Karpas-422 (cell line): ENCODE measurements at places on chromosomes 11 and 22. TPM values are rescaled to one million over a fixed set of nuclear protein-coding genes. Genes with fewer than 3 reads are reported as not detected.

DDT gene
- 372 and 428 TPM in 2 replicates for total RNA-seq

BEST1 gene
- 1.7 and 1.9 TPM in 2 replicates for total RNA-seq

TEX12 gene
- total RNA-seq: not detected in 2 replicates

FGF3 gene
- not detected in 2 replicates for total RNA-seq

OR9Q1 gene
- total RNA-seq: not detected in 2 replicates

BARX2 gene
- total RNA-seq: not detected in 2 replicates

C11orf91 gene
- total RNA-seq: not detected in 2 replicates

KBTBD3 gene
- 7.6 and 13.2 TPM in 2 replicates for total RNA-seq

NOL12 gene
- 12.3 and 48.1 TPM in 2 replicates for total RNA-seq

OR8G5 gene
- not detected in 2 replicates for total RNA-seq

SERHL2 gene
- 3.2 and 3.7 TPM in 2 replicates for total RNA-seq

CCDC89 gene
- total RNA-seq: 0.37 and 0.40 TPM in 2 replicates

OR56A1 gene
- total RNA-seq: not detected in 2 replicates

TMEM109 gene
- total RNA-seq: 42.3 and 44.4 TPM in 2 replicates

MCM5 gene
- 83.7 and 97.4 TPM in 2 replicates for total RNA-seq

CSNK2A3 gene
- total RNA-seq: 0.56 and 0.69 TPM in 2 replicates

TUG1 gene
- 37.4 and 97.4 TPM in 2 replicates for total RNA-seq

GRCh38 chr11:76891285-76891684, 30.6 kb downstream of the ACER3 start:
- DNase-seq: no peak

GRCh38 chr11:10444725-10445315, 10.2 kb upstream of the AMPD3 start:
- DNase-seq: peak; percentile 41

- DNase-seq: peak; percentile 76
These were observed 7.4 kb upstream of the PMM1 start for GRCh38 chr22:41596776-41597634.

GRCh38 chr11:69362315-69362714, 68.4 kb downstream of the MYEOV start:
- DNase-seq: no peak

GRCh38 chr22:17569971-17570511, 6.7 kb downstream of the SLC25A18 start:
- no peak for DNase-seq

DNA sequence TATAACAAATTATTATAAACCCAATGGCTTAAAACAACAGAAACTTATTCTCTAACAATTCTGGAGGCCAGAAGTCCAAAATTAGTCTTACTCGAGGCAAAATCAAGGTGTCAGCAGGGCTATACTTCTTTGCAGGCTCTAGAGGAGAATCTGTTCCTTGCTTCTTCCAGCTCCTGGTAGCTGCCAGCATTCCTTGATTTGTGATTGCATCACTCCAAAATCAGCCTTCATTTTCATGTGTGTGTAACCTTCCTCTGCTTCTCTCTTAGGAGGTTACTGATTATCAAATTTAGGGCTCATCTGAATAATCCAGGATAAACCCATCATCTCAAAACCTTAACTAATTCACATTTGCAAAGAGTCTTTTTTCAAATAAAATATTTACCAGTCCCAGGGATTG, 23.6 kb downstream of the GALNT18 start:
- no peak for DNase-seq

DNA sequence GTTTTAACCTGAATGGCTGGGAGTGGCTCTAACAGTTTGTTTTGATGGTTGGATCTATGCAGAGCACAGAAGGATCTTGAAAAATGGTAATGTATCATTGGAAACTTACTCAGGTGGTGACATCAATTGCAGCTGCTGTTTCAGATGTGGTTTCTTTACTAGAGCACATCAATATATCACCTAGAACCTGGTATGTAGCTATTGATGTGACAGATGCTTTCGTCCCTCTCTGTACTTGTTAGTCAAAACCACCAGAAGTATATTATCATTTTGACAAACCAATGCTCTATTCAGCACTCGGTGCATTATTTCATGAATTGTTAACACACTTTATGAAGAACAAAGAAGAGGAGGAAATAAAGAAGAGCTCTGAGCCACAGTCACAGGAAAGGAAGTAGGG, 26.6 kb upstream of the SCN3B start:
- no peak for DNase-seq

DNA sequence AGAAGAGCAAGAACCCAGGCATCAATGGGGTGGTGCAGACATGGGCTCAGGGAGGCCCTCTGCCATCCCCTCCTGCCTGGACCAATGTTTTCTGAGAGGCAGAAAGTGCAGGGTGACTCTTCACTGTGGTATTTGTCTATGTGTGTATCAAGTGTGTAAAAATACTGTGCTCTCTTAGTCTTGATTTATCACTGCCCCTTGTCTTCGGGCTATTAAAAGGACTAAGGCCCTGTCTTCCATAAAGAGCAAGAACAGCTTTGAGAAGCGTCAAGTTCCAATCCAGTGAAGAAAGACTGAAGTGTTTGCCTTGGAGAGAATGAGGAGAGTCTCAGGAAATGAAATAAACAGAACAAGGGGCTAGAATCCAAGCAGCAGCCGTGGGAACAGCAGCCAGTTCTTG, 14.4 kb downstream of the PRSS23 start:
- DNase-seq: no peak

DNA sequence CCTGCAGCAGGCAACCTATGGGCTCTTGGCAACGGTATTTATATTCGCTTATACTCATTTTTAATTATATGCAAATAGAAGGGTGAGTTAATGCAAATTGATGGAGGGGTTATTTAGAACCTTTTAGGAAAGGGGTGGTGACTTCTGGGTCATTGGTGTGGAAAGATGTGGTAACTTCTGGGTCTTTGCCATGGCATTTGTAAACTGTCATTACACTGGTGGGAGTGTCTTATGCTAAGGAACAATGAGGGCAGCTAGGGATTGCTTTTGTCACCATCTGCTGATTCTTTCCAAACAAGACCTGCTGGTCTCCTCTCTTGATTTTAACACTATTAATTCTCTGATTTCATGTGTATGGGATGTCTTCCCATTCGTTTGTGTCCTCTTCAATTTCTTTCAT, 11.7 kb upstream of the KAT5 start:
- peak; percentile 65 for DNase-seq

DNA sequence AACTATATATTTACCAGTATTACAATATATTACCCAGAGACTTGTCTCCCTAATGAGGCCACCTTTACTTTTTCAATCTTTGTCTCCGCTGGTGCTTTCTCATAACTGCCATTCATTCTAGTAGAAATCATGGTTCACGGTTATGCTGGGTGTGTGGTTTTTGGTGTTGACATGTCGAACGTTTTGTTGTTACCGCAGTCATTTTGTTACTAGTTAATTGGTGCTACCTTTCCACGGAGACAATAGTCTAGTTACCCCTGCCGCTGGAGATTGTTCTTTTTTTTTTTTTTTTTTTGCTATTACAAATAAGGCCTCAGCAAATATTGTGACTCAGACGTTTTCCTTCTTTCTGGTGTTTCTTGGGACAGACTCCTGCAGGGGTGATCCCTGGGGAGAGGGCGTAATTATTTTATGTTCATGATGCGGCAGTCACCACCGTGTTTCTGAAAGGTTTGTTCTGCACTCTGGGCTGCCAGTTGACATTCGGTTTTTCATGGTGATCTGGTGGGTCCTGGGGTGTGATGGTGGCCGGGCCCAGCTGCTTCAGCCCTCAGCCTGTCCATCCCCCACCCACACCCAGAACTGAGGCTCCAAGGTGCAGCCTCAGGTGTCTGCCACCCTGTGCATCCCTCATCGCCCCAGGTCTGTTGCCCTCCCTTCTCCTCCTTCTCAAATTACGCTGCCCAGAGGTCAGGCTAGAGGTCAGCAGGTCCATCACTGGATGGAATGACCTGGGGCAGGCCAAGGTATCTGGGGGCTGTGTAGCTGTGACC, 28.6 kb downstream of the LRP5 start:
- DNase-seq: no peak

GRCh38 chr11:61058583-61059259, 43.6 kb upstream of the CD5 start:
- DNase-seq: no peak

DNA sequence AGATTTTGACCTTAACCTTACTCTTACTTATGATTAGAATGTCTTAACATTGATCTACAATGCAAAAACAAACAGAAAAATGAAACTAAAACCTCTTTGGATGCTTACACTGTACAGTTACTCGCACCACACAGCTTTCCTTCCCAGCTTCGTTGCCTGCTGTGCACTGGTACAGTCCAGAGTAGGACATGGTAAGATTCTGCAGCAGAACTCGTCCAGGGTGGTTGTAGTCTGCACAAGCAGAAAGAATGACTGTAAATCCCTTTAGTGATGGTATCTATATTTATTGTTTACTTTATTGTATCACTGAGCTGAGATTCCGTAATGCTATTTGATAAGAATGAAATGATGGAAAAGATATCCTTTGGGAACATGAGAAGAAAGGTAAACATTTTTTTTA, 21.0 kb upstream of the HSPA8 start:
- no peak for DNase-seq

DNA sequence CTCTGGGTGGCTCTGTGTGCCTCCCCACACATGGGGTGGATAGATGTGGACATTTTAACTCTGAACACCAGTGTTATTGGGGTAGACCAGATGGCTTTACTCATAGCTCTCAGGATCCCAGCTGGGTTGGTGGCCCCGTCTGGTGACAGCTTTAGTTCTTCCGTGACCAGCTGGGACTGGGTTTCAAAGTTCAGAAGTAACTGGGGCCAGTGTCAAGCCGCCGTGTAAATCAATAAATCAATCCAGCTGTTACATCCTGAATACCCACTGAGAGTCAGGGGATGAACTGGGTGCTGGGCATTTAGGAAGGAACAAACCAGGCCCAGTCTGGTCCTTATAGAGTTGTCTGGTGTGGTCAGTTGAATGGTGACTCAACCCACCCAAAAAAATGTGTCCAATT, 269.4 kb downstream of the CTTN start:
- DNase-seq: no peak

GRCh38 chr22:39207141-39208012, 37.4 kb downstream of the PDGFB start:
- no peak for DNase-seq

DNA sequence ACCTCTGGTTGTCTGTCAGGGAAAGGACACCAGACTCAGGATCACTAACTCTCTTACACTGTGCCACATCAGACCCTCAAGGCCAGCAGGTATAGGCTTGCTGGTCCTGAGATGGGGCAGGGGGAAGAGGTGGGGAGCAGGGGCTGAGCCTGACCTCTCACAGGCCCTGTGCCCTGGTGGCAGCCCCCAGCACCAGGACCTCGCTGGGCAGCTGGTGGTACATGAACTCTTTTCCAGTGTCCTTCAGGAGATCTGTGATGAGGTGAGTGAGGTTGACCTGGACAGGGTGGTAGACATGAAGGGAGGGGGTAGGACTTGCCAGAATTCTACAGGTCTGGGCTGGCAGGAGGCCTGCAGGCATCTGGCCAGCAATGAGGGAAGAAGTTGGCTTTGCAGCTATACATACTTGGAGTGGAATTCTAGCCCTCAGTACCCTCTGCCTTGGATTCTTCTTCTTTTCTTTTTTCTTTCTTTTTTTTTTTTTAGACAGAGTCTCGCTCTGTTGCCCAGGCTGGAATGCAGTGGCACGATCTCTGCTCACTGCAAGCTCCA, 1.4 kb downstream of the NUDT22 start:
- DNase-seq: no peak

- no peak for DNase-seq
These were observed 311.6 kb downstream of the AASDHPPT start for GRCh38 chr11:106389101-106389500.

DNA sequence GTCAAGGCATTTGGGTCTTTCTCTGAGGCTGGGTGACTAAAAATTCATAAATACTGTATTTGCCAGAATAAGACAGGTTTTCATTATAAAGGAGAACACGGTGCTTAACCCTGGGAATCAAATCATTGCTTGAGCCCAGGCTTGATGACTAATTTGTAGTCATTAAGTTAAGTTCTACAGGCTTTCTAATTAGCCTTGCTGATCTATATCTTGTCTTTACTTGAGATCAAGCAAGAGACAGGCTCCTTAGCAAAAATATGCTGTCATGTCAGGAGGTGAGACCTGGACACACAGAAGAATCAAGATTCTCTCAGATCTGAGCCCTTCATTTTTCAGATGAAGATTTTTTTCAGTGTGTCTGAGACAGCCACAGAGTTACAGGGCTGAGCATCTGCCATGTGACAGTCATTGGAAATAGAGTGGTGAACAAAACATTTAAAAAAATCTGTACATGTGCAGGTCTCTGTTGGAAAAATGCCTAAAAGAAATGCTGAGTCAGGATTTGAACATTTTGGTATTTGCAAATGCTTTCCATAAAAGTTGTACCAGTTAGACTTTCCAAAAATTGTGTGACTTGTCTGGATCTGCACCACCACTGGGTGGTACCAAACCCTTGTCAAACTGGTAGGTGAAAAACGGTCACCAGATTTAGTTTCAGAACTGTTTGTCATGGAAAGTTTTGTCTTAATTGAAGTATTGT, 14.6 kb downstream of the ACAT1 start:
- DNase-seq: peak; percentile 84

DNA sequence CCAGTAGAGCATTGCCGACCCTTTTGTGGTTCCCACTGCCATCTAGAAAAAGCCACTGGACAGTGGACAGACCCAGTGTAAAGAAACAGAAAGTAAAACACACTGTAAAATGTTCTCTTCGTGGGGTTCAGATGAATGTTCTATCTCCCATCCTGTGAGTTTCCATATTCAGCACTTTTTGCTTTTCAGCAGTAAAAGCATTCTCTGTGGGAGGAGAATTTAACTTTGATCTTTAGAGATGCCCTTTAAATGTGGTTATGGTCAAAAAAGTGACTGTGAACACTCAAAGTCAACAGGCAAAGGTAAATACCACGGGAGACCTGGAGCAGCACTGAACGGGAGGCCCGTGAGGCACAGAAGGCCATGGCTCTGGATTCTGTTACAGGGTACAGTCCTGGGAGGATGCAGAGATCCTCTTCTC, 53.9 kb downstream of the FLI1 start:
- no peak for DNase-seq

GRCh38 chr22:34102633-34103032, 182.4 kb upstream of the LARGE1 start:
- no peak for DNase-seq

- no peak for DNase-seq
These were observed 251.7 kb downstream of the GRM5 start for GRCh38 chr11:88814076-88814475.
